Cardiac muscle cell (in vitro differentiated cells and primary cell): ENCODE measurements at places on chromosomes 11 and 22. TPM values are rescaled to one million over a fixed set of nuclear protein-coding genes. Genes with fewer than 3 reads are reported as not detected.

The KIRREL3 gene
- total RNA-seq: 0.07 and 0.12 TPM in 2 replicates

The CCDC116 gene
- total RNA-seq: 0.57 and 0.70 TPM in 2 replicates

DNA sequence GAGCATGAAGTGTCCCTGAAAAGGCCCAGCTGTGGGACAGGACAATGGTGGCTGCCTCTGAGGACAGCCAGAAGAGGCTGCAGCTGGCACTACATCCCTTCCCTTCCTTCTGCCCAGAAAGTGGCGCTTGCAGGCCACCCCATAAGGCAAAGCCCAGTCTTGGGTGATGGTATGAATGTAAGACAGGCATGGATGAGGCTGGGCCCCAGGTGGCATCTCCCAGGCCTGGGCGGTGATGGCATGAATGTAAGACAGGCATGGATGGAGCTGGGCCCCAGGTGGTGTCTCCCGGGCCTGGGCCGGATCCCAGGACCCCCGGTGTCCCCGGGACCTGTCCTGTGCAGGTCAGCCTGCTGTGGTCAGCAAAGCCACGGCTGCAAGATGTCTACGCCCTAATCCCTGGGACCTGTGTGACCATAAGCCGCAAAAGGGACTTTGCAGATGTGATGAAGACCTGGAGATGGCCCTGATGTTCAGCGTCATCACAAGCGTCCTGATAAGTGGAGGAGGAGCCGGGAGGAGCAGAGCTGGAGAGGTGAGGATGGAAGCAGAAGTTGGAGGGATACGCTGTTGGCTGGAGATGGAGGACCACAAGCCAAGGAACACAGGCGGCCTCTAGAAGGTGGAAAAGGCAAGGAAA, 181.1 kb downstream of the CTTN start:
- DNase-seq: no peak
- H3K4me3 ChIP-seq: no peak overlapping the region
- H3K27ac ChIP-seq: no peak overlapping the region

DNA sequence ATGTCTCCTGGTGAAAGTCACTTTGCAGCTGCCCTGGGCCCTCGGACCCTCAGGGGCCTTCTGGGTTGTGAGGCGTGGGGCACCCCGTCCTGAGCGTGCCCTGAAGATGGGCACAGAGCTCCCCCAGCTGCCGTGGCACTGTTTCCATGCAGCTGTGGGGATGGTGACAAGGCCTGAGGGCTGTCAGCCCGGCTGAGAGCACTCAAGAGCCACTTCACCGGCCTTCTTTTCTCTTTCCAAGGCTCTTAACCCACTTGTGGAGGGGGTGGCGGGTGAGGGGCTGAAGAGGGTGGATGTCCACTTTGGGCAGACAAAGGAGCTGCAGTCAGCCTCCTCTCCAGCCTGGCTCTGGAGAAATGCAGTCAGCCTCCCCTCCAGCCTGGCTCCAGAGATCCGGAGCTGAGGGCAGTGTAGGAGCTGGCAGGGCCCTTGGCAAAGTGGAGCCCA, 239.5 kb downstream of the ST3GAL4 start:
- peaks cover 11% of the 10 kb centered on the region for H3K4me1 ChIP-seq
- peak; percentile 92 for DNase-seq
- H3K27ac ChIP-seq: no peak overlapping the region
- no peak overlapping the region for H3K4me3 ChIP-seq

DNA sequence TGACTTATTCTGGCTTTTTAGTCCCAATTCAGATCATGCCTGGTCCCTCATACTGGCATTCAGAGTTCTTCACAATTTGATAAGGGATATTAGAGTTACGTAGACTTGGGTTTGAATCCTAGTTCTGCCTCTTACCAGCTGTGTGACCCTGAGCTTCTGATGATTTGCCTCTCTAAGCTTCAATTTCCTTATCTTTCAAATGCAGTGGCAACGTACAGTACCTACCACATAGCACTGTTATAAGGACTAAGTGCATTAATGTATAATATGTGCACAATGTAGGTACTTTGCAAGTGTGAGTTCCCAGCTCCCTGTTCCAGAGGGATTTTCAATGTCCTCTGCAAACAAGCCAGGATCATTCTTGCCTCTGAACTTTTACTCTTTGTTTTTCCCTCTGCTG, 7.3 kb downstream of the RHOG start:
- H3K27me3 ChIP-seq: no peaks in the 10 kb centered on the region
- no peak overlapping the region for H3K27ac ChIP-seq
- no peaks in the 10 kb centered on the region for H3K36me3 ChIP-seq

DNA sequence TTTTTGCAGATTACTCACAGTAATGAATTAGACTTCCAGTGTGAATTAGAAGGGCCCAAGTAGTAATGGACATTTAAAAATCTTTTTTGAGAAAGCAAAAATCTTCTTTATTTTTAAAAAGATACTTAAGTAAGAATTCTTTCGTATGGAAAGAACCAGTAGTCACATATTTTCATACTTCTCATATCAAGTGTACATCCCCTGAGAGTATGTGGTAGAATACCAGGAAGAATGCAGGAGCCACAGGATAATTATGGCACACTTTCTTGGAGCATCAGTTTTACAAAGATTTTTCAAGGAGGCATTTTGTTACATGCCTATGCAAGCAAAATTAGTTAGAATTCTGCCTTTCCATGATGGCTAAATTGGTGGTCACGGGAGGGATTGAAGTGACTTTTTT, 28.1 kb downstream of the POLD3 start:
- no peak overlapping the region for H3K27ac ChIP-seq
- H3K27me3 ChIP-seq: no peaks in the 10 kb centered on the region
- H3K4me1 ChIP-seq: no peaks in the 10 kb centered on the region
- peak; percentile 17 for DNase-seq

- no peak overlapping the region for H3K27ac ChIP-seq
- H3K4me1 ChIP-seq: no peaks in the 10 kb centered on the region
- H3K27me3 ChIP-seq: no peaks in the 10 kb centered on the region
- H3K4me3 ChIP-seq: no peak overlapping the region
- no peaks in the 10 kb centered on the region for H3K36me3 ChIP-seq
Measured at GRCh38 chr22:22866381-22867111, 21.1 kb upstream of the IGLL5 start.

- H3K27me3 ChIP-seq: no peaks in the 10 kb centered on the region
- H3K4me3 ChIP-seq: no peak overlapping the region
- H3K4me1 ChIP-seq: no peaks in the 10 kb centered on the region
- no peak overlapping the region for H3K27ac ChIP-seq
- no peak for DNase-seq
Measured at GRCh38 chr22:45424241-45424731, 10.8 kb downstream of the RIBC2 start.

GRCh38 chr11:70637949-70638583, 239.7 kb downstream of the CTTN start:
- DNase-seq: no peak
- H3K4me3 ChIP-seq: no peak overlapping the region
- no peaks in the 10 kb centered on the region for H3K36me3 ChIP-seq
- H3K4me1 ChIP-seq: no peaks in the 10 kb centered on the region
- no peak overlapping the region for H3K27ac ChIP-seq

GRCh38 chr22:20150381-20151275, at the start of gene CCDC188:
Gene CCDC188, minus strand, starts transcription at chr22:20151055. Its CDS starts 69 bp downstream, at chr22:20150986.
- H3K27ac ChIP-seq: no peak within 1 kb of the TSS
- peaks cover 8% of the 10 kb centered on the region for H3K4me1 ChIP-seq
- no peaks in the 10 kb centered on the region for H3K27me3 ChIP-seq
- H3K4me3 ChIP-seq: no peak within 1 kb of the TSS

- H3K27ac ChIP-seq: peak overlapping the region; percentile 35
- H3K4me3 ChIP-seq: no peak overlapping the region
- peaks cover 10% of the 10 kb centered on the region for H3K4me1 ChIP-seq
Measured at GRCh38 chr11:117039900-117040299, 58.3 kb downstream of the SIK3 start.

- no peaks in the 10 kb centered on the region for H3K36me3 ChIP-seq
- H3K27ac ChIP-seq: no peak overlapping the region
- no peak for DNase-seq
- no peaks in the 10 kb centered on the region for H3K27me3 ChIP-seq
Measured at GRCh38 chr11:116690611-116691010, 82.2 kb downstream of the BUD13 start.

DNA sequence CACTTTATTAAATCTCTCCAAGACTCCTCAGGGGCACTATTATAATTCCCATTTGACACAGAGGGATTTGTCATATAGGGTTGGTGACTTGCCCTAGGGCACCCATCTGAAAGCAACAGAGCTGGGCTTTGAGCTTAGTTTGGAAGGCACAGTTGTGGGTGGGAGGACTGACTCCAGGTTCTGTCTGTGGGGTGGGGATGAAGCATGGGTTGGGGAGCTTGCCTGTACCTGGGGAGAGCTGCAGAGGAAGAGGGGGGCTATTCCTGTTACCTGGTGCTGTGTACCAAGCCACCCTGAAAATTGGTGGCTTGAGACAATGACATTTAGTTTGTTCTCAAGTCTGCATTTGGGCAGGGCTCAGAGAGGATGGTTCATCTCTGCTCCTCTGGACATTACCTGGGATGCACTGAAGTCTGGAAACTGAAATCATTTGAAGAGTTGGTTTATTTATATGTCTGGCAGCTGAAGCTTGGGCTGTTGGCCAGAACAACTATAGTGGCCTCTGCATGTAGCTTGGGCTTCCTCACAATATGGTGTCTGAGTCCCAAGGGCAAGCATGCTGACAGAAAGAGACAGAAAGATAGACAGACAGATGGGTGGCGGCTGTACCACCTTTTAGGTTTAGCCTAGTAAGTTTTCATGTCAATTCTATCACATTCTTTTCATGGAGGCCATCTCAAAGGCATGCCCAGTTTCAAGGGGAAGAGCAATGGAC, 44.9 kb downstream of the LRRC32 start:
- H3K4me1 ChIP-seq: peaks cover 36% of the 10 kb centered on the region
- no peaks in the 10 kb centered on the region for H3K27me3 ChIP-seq
- no peaks in the 10 kb centered on the region for H3K36me3 ChIP-seq
- H3K4me3 ChIP-seq: no peak overlapping the region
- no peak for DNase-seq
